ENCODE measurements at places on chromosomes 5 and 9.
A peak's percentile ranks its signal among the peaks of the same experiment; 100 is the strongest.

DNA sequence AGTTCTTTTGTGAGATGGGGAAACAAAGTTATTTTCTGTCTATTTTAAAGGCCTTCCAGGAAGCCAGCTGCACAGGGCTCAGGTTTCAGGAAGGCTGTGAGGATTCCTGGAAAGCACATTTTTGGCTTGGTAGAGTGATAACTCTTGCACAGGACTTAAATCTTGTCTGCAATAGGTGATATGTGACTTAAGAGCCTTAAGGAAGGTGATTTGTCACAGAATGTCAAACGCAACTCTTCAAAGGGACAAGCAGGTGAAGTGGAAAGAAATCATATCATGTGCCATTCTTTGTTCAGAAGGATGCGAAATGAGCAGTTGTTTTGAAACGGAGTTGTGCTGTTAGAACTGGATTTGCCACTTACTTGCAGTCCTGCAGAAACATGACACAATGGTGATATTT is 459.3 kb downstream of the MAT2B start:
- no peak for DNase-seq

- peak; percentile 19 for DNase-seq
Measured at GRCh38 chr5:117657541-117657940, 1082.9 kb upstream of the SEMA6A start.

DNA sequence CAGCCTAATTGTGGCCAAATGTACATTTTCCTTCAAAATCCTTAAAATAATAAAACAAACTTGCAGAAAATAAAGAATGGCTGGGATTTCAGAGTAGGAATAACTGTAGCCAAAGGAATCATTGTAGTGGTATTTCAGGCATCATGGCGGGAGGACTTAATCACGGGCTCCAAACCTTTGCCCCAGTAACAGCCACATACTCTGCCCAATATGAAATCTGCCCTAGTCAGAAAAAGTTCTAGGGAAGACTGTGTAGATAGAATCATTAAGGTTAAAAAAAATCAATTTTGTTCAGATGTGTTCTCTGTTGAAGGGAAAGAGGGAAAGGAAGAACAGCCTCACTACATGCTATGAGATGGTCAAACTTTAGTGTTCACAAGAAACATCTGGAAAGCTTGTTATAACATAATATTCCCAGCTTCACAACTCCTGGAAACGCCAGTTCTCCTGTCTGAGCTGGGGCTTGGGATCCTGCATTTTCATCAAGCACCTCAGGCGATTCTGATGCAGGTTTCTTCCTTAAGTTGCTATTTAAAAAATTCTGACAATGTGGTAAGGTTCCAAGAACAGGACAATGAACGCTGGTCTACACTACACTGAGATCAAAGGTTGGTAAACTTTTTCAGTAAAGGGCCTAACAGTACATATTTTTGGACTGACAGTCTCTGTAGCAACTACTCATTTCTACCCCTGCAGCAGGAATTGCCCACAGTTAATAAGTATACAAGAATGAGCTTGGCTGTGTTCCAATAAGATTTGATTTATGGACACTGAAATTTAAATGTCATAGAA is 87.9 kb downstream of the CEMIP2 start:
- DNase-seq, result no peak

DNA sequence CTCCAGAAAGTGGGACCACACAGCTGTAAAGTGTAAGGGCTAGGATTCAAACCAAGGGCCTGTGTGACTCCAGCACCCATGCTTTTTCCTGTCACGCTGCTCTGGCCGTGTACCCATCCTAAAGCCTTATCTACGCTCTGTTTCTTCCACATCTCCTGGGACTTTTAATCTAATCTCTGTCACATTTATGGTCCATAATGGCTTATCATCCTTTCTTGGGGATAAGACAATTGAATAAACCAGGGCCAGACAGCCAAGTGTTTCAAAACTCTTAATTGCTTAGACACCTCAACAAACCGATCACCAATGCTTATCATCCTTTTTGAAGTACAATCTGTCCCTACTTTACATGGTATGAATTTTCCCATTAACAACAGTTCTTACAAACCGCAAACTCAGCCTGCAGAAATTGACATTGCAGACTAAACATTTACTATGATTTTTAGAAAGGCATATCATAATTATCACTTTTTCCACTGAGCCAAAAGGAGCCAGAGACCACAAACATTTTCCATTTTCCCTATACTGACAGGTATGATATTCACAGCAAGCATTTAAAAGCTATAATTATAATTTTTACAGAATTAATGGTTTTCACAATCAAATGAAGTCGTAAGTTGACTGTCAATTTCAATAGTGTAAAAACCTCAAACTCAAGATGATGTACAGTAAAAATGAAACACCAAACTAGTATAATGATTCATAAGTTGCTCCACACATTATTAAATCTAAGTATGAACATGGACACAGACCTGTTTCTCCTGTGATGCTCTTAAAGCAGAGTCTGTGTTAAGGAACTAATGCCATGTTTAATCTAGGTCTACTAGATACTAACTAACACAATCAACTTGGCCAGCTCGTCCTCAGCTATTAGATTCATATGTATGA is 99.5 kb downstream of the FBXW11 start:
- no peak for DNase-seq

- no peak for DNase-seq
Measured at GRCh38 chr5:74608736-74609601, 31.6 kb downstream of the ENC1 start.

DNA sequence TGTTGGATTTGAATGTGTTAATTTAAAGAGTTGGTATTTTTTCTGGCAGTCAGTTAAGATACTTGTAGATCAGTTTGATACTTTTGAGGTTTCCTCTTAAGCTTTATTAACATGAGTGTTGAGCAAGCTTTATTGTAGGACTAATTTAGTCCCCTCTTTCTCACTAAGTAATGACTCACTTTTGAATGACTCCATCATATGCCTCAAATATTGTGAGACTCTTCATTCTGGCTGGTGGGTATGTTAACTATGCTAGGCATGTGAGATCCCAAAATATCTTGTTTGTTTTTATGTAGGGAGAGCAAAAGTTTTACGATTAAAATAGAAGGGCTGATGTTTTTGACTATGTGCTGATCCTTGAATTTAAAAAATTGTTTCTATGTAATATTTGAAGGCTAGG is 355.7 kb downstream of the IZUMO3 start:
- no peak for DNase-seq

DNA sequence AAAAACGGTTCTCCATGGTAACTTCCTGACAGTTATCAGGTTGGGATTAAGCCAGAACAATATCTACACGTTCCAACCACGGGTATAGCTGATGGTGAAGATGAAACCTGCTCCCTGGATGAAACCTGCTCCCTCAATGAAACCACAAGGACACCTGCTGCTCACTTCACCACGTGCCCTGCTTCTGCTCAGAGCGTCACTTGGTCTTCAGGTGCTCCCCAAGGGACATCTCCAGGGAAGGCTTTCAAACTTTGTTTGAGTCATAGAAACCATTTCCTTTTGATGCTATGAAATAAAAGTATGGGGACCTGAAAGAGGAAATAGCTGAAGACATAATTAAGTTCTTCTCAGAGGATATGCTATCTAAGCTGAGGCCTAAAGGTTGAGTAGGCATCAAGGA is 242.4 kb downstream of the MED10 start:
- DNase-seq, result no peak

DNA sequence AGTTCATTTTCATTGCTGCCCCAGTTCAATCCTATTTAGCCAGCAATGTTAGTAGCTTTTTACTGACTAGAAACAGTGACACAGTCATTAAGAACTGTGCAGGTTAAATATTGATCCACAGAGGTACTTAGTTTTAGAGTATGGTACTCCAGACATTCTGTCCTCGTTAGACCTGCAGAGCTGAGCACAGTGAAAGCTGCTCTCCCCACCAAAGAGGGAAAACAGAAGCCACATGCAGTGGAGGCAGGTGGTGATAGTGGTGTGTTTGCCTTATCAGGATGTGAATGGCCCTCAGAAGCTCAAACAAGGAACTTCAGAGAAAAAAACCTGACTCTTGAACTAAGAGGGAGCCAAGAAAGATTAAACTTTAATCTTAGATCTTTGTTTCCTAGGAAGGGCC is 75.5 kb downstream of the UNC13B start:
- DNase-seq, result peak; percentile 88
